Activated CD8-positive, alpha-beta memory T cell treated with anti-CD3 and anti-CD28 coated beads for 36 hours (primary cell): ENCODE measurements at places on chromosomes 2 and 18. TPM values are rescaled to one million over a fixed set of nuclear protein-coding genes. Genes with fewer than 3 reads are reported as not detected.

Gene CROCC2
- total RNA-seq: not detected

Gene GPR75
- total RNA-seq: 2.0 TPM

Gene OTOF
- total RNA-seq: 2.3 TPM

Gene GCG
- not detected for total RNA-seq

Gene EIF2AK2
- total RNA-seq: 38.4 TPM

Gene SOWAHC
- 0.06 TPM for total RNA-seq

Gene ZAP70
- total RNA-seq: 201 TPM

Gene CD8B2
- 3.2 TPM for total RNA-seq

Gene SLC4A3
- total RNA-seq: 0.04 TPM

Gene UGT1A1
- total RNA-seq: not detected

Gene IL36A
- total RNA-seq: not detected

Gene DAW1
- not detected for total RNA-seq

Gene OR6B2
- not detected for total RNA-seq
